NCI-H2171 treated with DMSO at 0.1 percent for 48 hours (cell line): ENCODE measurements at places on chromosomes 5 and 9.

DNA sequence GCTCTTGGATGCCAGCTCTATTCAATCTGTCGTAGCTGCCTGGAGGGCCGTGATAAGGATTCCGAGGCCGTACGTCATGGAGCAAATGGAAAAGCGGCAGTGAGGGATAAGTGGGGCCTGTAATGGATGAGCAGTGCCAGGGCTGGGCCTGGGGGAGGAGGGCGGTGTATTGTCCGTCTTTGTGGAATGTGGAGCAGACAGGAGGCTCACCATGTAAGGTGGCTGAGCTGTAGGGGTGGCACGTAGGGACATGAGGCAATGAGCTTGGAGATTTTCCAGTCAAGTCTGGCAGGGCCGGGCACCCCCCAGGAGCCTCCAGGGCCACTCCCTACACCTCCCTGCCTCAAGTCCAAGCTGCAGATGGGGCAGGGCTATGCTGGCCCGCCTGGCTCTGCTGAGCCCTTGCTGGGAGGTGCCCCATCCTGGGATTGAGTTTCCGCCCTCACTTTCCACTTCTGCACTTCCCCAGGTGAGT, 29.2 kb downstream of the NCS1 start:
- no peak for DNase-seq

GRCh38 chr9:18428661-18429060, 45.3 kb upstream of the ADAMTSL1 start:
- no peak for DNase-seq

- DNase-seq = peak; percentile 89
Observed at GRCh38 chr9:32552172-32552872, at the start of the genes SMIM27 and TOPORS. Gene SMIM27, plus strand, starts transcription at chr9:32552327. Its CDS starts 108 bp downstream, at chr9:32552435. Gene TOPORS, minus strand, starts transcription at chr9:32552586. Its CDS starts 150 bp downstream, at chr9:32552436.

- DNase-seq = no peak
Observed at GRCh38 chr5:31786090-31786631, 147.2 kb downstream of the PDZD2 start.

DNA sequence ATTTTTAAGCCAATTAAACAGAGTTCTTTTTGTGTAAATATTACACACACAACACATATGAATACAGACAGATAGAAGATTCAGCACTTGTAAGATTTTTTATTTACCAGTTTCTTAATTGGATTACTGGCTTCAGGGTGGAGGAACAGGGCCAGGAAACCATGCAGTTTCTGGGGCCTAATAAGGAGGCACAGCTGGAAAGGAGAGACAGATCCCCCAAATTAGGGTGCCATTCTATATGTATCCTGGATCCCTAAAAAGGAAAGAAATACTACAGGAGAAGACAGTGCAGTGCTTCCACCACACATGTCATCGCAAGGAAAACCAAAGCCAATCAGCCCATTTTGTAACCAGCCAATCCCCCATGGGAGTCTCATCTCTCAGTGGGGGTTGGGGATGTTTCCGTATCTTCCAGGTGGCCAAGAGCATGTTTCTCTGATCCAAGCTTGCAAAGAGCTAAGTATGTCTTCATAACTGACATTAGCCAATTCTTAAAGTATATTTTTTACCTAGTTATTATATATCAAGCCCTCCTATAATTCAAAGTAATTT, 15.8 kb upstream of the ABO start:
- DNase-seq = no peak

DNA sequence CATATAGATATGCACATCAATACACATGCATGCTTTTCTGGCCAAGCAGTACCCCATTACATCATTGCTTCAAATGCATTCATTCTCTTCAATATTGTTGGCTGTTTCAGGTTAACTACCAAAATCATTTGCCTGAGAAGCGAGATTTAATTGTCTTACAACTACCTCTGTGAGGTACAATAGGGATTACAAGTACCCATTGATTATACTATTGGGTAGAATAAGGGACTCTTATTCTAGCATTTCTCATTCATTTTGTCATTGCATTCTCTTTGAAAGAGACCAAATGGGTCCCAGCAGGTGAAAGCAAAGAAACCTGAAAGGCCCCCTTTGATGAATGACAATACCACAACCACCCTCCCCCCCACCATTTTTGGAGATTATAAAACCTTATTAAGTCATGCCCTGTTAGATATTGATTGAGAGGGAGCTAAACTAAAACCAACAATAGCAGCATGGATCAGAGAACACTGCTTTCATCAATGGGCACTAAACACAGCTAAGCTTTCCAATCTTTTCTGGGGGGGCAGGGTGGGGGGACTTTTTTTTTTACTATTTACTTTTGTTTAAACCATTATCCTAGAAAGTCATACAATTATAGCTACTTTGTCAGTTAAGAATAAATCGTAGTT, 375.0 kb upstream of the CCNH start:
- DNase-seq = no peak

GRCh38 chr5:181037365-181037861, 2.7 kb upstream of the BTNL9 start:
- no peak for DNase-seq

- DNase-seq = peak; percentile 2
Observed at GRCh38 chr9:80285326-80285725, 713.6 kb downstream of the TLE4 start.

GRCh38 chr5:123651234-123651633, 139.3 kb downstream of the CSNK1G3 start:
- no peak for DNase-seq
